Spinal cord (tissue), 10 donors: ENCODE measurements at places on chromosomes 12 and 14. TPM values are rescaled to one million over a fixed set of nuclear protein-coding genes. Genes with fewer than 3 reads are reported as not detected.

DNA sequence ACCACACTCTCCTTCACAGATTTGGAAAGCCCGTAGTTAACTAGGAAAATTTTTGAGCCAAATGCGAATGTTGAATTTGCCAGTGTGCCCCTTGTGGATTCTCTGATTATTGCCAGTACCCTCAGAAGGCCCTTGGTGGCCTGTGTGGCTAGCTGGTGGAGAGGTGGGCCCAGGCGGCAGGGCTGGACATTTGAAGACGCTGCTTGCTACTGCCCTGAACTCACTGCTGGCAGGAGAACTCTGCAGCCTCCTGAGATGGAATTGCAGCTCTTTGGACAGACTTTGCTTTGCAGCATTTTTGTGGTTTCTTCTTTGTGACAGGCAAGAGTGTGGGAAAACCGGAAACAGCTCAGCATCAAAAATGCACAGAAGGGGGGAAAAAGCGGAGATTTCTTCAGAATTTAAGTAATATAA, 97.6 kb downstream of the TGFB3 start:
- H3K4me3 ChIP-seq, result no peak overlapping the region
- no peak for DNase-seq
- no peak overlapping the region for H3K27ac ChIP-seq
- peaks cover 4% of the 10 kb centered on the region for H3K36me3 ChIP-seq

- H3K27me3 ChIP-seq, result no peaks in the 10 kb centered on the region
- H3K36me3 ChIP-seq, result no peaks in the 10 kb centered on the region
- DNase-seq, result no peak
These were observed 47.9 kb downstream of the TMEM117 start for GRCh38 chr12:43883748-43884147.

- no peaks in the 10 kb centered on the region for H3K27me3 ChIP-seq
- H3K27ac ChIP-seq, result no peak overlapping the region
- H3K4me3 ChIP-seq, result no peak overlapping the region
- H3K36me3 ChIP-seq, result no peaks in the 10 kb centered on the region
These were observed 769.0 kb upstream of the ALG10B start for GRCh38 chr12:37547611-37548010.

- no peaks in the 10 kb centered on the region for H3K36me3 ChIP-seq
- no peak for DNase-seq
- no peak overlapping the region for H3K4me3 ChIP-seq
- peaks cover 11% of the 10 kb centered on the region for H3K4me1 ChIP-seq
- H3K27me3 ChIP-seq, result no peaks in the 10 kb centered on the region
These were observed 146.0 kb upstream of the C14orf180 start for GRCh38 chr14:104433401-104434213.

- peaks cover 5% of the 10 kb centered on the region for H3K4me1 ChIP-seq
- no peak overlapping the region for H3K27ac ChIP-seq
- DNase-seq, result no peak
- H3K36me3 ChIP-seq, result no peaks in the 10 kb centered on the region
- no peaks in the 10 kb centered on the region for H3K27me3 ChIP-seq
- no peak overlapping the region for H3K4me3 ChIP-seq
These were observed 222.1 kb downstream of the NUAK1 start for GRCh38 chr12:105916760-105917039.

The GAPDH gene
- total RNA-seq, result 2,778 TPM

The ARMH4 gene
- total RNA-seq, result 25.7 TPM

The CLEC9A gene
- total RNA-seq, result 0.28 TPM

The FOXA1 gene
- 2.7 TPM for total RNA-seq
